Cerebellar cortex (tissue), 1 donor: ENCODE measurements at places on chromosomes 1 and 21.

DNA sequence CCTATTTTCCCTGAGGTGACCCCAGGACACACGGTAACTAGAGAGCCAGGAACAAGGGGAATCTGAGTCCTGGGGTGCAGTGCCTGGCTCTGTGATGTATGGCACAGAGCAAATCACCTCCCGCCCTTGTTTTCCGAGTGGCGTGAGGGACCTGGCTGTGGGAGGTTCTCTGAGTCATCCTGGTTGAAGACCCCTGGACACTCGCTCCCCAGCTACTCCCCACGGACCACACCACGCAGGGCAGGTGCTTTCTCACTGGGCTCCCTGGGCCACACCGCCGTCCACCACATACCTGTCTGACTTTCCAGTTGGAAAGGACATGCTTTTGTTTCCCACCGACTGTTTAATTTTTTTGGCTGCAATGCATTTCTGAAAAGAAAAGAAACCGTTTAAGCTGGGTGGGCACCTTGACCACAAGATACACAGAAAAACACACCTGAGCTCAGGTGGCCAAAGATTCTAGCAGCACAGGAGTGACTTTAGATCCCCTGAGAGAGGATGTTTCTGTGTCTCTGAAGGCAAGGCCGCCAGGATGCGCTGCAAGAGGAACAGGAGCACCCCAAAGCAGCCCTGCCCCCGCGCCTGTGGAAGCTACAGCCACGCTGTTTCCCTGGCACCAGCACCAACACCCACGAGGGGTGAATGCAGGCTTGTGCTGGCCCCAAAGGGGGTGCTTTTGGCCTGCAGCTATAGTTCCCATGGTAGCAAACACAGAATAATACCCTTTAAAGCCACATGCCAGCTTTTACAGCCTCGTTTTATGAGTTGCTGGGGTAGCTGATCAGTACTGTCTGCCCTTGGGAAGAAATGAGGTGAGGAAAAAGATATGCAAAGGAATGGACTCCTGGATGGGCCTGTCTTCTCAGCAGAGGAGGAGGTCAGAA lies 8.1 kb upstream of the SRM start:
- no peak for DNase-seq

GRCh38 chr1:58971629-58972140 lies 187.8 kb upstream of the JUN start:
- DNase-seq, result no peak

DNA sequence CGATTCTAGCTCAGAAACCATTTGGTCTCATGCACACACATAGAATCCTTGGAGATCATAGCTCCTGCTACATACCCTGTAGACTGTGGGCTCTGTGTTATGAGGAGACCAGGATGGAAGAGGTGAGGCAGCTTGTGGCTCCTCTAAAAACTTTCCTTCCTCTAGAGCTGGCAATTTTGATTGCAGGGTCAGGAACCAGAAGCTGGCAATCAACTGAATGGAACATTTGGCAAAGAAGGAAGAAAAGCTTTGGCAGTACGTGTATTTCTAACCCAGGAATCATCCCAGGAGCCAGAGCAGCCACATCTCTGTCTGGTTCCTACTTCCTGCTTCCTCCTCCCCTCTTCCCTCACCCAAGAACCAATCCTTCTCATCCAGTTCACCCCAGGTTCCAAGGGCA lies 15.7 kb downstream of the PIK3C2B start:
- no peak for DNase-seq

DNA sequence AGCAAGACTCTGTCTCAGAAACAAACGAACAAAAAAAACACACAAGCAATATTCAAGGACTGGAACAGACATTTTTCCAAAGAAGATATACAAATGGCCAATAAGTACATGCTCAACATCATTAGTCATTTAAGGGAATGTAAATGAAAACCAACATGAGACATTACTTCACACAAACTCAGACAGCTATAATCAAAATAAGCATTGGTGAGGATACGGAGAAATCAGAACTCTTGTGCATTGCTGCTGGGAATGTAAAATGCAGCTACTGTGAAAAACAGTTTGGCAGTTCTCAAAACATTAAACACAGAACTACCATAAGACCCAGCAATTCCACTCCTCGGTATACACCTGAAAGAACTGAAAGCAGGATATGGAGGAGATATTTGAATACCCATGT lies 15.4 kb downstream of the NOL9 start:
- no peak for DNase-seq

DNA sequence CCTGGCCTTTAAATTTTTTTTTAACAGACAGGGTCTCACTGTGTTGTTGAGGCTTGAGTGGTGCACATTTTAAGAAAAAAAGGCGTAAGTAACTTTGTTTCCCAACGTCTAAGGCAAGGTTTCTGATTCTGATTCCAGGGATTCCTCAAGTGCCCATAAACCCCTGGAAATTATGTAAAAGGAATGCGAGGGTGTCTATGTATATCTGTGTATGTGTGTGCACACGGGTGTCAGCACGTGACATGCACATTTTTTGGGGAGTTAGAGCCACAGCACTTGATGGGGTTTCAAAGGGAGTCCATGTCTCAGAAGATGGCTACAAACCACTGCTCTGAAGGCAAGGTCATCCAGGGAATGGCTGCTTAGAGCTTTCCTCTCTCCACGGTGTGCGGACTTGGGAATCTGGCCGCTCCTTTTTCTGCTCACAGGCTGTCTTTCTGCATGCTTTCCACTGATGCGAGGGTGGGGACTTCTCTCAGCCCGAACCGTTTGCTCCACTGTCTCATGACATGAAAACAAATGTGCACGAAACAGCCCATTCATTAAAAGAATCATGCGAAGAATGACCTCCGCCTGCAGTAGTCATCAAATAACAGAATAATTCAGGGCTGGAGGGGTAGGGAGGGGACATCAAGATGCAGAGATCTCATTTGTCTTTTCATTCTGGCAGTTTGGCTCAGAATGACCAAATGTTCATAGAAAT lies 18.7 kb upstream of the RERE start:
- DNase-seq, result no peak

- DNase-seq, result no peak
These were observed 141.9 kb upstream of the C1orf21 start for GRCh38 chr1:184244962-184245361.

- DNase-seq, result no peak
These were observed 6.4 kb upstream of the SMPDL3B start for GRCh38 chr1:27928216-27928954.

- no peak for DNase-seq
These were observed 26.7 kb downstream of the SLC26A9 start for GRCh38 chr1:205916541-205916940.

GRCh38 chr1:229108598-229109201 lies 162.2 kb upstream of the RAB4A start:
- no peak for DNase-seq

- DNase-seq, result no peak
These were observed 590.4 kb upstream of the PLXNA2 start for GRCh38 chr1:208834381-208835096.

DNA sequence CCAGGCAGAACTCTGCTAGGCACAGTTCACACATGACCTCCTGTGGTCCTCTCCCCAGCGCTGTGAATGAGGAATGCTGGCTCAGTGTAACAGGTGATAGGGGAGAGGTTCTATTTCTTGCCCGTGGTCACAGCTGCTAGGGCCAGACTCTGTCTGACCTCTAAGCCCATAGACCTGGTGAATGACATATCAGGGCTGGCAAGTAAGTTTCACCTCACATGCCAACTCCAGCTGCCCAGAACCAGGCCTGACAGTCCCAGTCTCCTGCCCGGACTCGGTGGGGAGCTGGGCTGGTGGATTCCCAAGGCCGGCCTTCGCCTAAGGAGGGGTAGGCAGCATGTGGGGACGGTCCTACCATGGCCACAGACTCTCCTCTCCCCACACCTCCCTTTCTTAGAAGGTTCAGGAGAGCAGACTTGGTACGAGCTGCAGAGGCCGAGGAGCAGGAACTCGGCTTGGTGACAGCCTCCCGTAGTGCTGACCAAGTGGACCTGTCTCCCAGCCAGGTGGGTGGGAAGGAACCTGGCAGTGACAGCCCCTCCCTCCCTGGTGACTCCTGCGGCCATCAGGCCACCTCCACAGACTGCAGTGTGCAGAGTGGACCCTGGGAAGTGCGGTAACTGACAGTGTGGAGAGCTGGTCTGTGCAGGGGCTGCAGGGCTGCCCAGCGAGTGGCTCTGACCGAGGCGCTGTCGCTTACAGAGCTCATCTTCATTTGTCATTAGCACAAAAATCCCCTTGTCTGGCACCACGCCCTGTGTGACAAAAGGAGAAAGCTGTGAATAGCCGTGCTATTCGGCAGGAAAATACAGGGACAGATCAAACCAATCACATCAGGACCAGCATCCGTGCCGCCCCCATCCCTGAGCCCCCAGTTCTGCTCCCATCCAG lies 74.6 kb downstream of the SCCPDH start:
- peak; percentile 34 for DNase-seq

GRCh38 chr1:162985816-162986435 lies 83.2 kb upstream of the RGS4 start:
- no peak for DNase-seq

GRCh38 chr1:6545276-6546112 lies 8.8 kb downstream of the NOL9 start:
- DNase-seq, result no peak

- DNase-seq, result no peak
These were observed 469.6 kb downstream of the DPYD start for GRCh38 chr1:97451046-97451826.

DNA sequence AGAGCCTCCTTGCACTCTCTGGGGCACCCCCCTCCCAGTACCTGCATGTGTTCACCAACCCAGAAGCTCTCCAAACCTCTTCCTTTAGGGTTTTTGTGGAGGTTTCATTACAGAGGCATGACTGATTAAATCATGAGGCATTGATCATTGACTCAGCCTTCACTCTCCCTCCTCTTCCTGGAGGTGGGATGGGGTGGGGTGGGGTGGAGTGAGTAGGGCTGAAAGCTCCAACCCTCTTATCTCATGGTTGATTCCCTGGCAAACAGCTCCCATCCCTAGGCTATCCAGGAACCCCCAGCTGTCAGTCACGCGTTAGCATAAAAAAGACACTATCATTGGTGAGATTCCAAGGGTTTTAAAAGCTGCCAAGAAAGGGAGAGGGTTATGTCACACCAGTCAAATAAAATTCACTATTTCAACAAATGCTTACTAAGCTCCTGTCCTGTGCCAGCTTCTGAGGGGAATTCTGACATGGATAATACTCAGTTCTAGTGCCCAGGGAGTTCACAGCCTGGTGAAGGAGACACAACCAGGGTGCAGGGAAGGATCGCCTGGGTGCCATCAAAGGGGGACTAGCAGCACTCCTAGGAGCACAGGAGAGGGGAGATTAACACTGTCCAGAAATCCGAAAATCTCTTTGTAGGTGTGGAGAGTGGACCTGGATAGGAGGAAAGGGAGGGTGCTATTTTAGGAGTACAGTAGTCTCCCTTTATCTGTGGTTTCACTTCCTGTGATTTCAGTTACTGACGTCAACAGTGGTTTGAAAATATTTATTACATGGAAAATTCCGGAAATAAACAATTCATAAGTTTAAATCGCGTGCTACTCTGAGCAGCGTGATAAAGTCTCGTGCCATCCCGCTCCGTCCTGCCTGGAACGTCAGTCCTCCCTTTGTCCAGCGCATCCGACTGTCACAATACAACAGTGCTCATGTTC lies 6.8 kb upstream of the IL24 start:
- DNase-seq, result no peak

DNA sequence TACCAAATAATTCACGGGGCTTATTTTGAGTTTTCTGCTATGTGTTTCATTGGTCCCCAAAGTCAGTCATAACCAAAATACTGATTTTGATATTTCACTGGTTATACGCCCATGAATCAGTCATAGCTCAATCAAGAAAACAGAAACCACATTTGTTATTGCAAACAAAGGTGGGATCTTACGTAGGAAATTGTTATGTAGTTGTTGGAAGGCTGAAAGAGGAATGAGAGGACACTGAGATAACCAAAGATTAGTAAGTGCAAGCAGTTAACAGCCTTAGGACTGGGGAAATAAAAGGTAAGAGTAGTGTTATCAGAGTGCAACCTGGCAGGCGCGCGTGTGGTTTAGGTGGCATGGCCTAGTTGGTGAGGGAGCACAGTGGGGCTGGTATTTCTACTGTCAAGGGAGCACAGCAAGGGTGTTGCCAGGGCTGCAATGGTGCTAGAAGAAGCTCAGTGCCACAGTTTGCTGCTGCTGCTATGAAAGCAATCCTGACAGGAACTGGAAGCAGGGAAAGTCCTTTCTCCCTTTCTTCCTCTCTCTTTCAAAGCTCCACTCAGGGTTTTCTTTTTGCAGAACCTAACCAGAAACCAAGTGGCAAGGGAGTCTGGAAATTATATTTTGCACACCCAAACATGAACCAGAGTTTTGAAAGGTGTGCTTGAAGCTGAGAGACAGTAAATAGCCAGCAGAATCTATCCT lies 33.7 kb downstream of the RTCA start:
- DNase-seq, result no peak

GRCh38 chr1:229148041-229148671 lies 122.8 kb upstream of the RAB4A start:
- no peak for DNase-seq
